ENCODE measurements at places on chromosomes 13 and 19. TPM values are rescaled to one million over a fixed set of nuclear protein-coding genes. Genes with fewer than 3 reads are reported as not detected.

ZNF98 gene
- total RNA-seq: not detected

ETV2 gene
- total RNA-seq: 0.65 TPM

TMC4 gene
- total RNA-seq: 0.36 TPM

LILRB1 gene
- not detected for total RNA-seq

FCAR gene
- not detected for total RNA-seq

ZFP82 gene
- total RNA-seq: 11.7 TPM

LONP1 gene
- total RNA-seq: 103 TPM

CD37 gene
- total RNA-seq: not detected

LRRC63 gene
- total RNA-seq: under 0.01 TPM

TRPC4 gene
- 7.6 TPM for total RNA-seq

TBXA2R gene
- 5.8 TPM for total RNA-seq

MTMR6 gene
- 28.1 TPM for total RNA-seq

MEIOSIN gene
- total RNA-seq: not detected

C19orf73 gene
- 0.36 TPM for total RNA-seq

SPRED3 gene
- 1.5 TPM for total RNA-seq

ZNF628 gene
- total RNA-seq: 4.9 TPM

TMEM145 gene
- total RNA-seq: 0.12 TPM

PRMT1 gene
- 192 TPM for total RNA-seq

WDR87 gene
- under 0.01 TPM for total RNA-seq

COL5A3 gene
- total RNA-seq: 37.6 TPM

STAP2 gene
- total RNA-seq: 3.1 TPM

ZNF784 gene
- 7.0 TPM for total RNA-seq

ZNF534 gene
- not detected for total RNA-seq

KCNC3 gene
- not detected for total RNA-seq

DMWD gene
- total RNA-seq: 67.4 TPM

KLF1 gene
- total RNA-seq: not detected

ZNF224 gene
- 38.9 TPM for total RNA-seq

CYP4F12 gene
- not detected for total RNA-seq

ZNF667 gene
- total RNA-seq: 3.9 TPM

IRGC gene
- not detected for total RNA-seq
